A172 (cell line): ENCODE measurements at places on chromosomes 4 and X.

GRCh38 chr4:1380368-1381151, 25.7 kb downstream of the NKX1-1 start:
- no peak for DNase-seq

DNA sequence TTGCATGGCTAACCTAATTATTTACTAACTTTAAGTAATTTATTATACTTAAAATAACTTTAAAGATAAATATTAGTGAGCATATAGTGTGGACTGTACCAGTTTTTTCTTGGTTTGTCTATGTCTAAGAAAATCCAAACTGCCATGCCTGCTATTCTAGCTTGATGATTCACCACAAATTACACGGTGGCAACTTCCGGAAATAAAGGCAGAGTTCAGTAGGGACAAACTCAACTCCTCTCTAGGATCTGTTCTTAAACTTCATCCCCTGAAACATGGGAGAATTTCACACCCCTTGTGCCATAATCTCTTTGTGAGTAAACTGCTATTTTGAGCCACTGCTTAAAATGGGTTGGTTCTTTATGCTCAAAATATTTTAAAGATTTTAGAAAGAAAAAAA, 213.6 kb upstream of the NRK start:
- no peak for DNase-seq

- no peak for DNase-seq
Measured at GRCh38 chr4:81432825-81433224, 38.9 kb downstream of the RASGEF1B start.

DNA sequence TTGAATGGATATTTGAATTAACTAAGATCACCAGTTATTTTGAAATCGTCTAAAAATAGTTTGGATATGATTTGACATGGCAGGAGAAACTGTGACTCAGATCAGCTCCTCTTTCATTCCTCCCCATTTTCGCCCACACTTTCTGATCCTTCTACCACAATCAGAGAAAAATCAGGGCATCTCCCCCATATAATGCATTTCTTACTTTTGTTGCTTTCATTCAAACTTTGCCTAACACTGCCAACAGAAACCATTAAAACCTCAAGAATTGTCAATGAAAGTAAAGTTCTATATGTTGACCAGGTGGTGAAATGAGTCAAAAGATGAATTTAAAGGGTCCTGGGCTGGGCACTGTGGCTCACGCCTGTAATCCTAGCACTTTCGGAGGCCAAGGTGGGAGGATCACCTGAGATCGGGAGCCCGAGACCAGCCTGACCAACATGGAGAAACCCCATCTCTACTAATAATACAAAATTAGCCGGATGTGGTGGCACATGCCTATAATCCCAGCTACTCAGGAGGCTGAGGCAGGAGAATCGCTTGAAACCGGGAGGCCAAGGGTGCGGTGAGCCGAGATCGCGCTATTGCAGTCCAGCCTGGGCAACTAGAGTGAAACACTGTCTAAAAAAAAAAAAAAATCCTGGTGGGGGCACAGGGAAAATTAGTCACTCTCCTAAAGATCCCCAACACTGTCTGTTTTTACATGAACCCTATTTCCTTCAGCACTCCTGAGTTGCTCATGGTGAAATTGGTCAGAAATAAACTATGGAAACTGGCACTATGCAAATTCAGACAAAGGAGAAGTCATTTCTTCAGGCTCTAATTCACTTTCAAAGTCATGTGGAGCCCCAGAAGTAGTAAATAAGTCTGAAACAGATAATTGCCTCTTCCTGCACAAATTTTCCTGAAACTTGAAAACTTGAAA, 122.8 kb upstream of the NOCT start:
- no peak for DNase-seq

DNA sequence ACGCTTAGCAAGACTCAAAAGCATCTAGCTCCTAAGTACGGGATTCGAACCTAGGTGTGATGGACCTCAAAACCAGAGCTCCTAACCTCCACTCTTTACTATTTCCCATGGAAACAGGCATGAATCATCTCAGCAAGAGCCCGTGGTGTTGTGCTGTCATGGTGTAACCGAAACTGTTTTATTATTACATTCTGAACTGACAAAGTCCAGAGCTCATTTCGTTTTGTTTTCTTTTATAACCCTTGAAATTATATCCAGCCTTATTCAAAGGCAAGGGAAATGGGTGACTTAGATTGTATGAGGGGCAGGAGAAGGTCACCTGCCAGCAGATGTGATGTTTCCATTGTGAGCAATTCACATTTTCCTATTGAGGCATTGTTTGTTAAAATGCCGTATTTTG, 301.1 kb downstream of the FRMPD4 start:
- DNase-seq: no peak

GRCh38 chr4:172892300-172892699, 276.3 kb upstream of the GALNT7 start:
- DNase-seq: no peak

- DNase-seq: no peak
Measured at GRCh38 chr4:121138039-121138825, 25.9 kb downstream of the TNIP3 start.

DNA sequence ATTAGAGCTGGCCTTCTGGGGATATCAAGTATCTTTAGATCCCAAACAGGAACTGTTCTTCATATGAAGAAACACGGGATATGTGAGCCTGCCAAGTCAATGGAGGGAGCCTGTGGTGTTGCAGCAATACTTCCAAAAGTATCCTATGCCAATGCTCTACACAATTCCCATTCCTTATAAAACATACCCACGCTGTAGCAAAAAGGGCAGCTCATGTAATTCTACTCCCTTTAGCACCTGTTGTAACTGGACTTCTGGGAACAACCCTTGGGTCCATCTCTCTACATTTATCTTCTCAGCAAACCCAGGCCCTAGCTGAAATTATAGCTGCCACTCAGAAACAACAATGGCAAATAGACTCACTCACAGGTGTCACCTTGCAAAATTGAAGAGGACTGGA, 12.5 kb upstream of the NAF1 start:
- DNase-seq: no peak
